NCI-H69 (cell line): ENCODE measurements at places on chromosomes 11 and 22.

- no peak for DNase-seq
Measured at GRCh38 chr22:46959369-46959768, 196.9 kb downstream of the TBC1D22A start.

DNA sequence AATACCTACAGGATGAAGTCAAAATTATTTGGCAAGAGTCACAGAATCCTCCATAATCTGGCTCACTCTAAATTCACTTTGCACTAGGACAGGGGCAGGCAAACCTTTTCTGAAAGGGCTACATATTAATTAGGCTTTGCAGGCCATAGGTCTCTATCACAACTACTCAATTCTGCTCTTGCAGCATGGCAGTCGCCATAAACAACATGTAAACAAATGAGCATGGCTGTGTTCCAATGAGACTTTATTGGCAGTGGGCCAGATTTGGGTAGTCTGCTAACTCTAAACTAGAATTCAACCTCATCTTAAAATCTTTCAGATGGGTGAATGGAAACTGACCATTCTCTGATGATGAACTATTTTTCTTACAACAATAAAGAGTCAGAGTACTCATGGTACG is 5.8 kb downstream of the THRSP start:
- DNase-seq = peak; percentile 43

DNA sequence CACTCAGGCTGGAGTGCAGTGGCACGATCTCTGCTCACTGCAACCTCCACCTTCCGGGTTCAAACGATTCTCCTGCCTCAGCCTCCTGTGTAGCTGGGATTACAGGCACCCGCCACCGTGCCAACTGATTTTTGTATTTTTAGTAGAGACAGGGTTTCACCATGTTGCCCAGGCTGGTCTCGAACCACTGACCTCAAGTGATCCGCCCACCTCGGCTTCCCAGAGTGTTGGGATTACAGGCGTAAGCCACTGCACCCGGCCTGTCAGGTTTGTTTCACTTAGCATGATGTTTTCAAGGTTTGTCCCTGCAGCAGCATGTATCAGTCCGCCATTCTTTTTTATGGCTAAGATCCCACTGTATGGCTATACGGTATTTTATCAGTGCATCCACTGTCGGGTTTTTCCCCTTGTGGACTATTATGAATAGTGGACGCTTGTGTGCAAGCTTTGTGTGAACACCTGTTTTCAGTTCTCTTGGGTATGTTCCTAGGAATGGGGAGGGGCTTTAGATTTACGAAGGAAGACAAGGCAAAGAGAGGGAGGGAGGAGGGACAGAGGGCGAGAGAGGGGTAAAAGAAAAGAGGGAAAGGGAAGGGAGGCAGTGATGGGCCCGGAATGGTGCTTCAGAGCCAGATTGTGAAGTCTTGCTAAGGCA is 13.9 kb upstream of the CDC42EP2 start:
- peak; percentile 19 for DNase-seq

GRCh38 chr11:9344061-9344680 is 29.8 kb upstream of the TMEM41B start:
- no peak for DNase-seq

DNA sequence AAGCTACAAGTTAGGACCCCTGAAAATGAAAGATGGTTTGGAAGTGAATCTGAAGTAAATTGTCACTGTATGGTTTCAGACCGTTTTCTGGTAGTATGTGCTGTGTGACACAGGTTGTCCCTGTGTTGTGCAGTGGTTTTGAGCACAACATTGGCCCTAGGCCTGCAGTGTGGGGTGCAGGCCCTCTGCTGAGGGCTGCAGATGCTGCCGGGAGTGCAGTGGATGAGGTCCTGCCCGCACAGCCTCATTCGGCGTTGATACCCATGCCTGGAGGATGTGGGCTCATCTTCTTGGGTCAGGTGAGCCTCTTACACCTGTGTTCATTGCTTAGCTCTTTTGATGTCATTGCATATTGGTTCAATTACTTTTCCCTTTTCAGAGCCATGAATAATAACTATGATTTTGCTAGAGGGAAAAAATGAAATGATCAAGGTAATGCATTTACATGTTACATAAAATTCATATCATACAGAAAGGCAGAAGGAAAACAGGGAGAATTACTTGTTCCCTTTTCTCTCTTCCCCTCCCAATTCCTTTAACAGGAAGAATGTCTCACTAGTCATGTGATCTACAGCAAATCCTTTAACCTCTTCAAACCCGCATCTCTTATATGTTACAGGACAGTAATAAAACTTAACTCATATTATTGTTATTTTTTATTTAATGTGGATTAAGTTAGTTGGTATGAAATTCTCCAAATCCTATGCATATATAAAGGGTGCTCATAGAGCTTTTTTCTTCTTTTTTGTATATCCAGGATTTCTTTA is 48.7 kb downstream of the PTPRJ start:
- DNase-seq = no peak

GRCh38 chr11:14971865-14972580 is at the start of gene CALCA:
CALCA (minus strand) TSS chr11:14972351; CDS start chr11:14971192, 1,159 bp downstream.
- DNase-seq = no peak
